ENCODE measurements at places on chromosomes 7 and 10.
A peak's percentile ranks its signal among the peaks of the same experiment; 100 is the strongest.

DNA sequence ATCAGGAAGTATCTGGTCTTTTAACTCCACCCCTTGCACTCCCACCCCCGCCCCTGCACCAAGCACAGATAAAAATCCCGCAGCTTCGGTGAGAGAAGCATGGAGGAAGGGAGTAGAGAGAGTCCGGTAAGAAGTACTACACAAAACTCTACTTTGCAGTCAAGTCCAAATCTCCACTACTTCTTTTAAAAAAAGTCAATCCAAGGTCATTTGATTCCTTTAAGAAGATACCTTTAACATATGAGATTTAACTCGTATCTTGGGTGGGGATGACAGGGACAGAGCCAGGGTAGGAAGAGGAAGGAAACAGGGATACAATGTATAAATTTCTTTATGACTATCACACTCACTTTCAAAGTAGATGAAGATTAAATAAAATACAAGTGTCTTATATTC, 132.1 kb downstream of the NRBF2 start:
- H3K27ac ChIP-seq: peak overlapping the region; percentile 95
- DNase-seq: no peak
- H3K27me3 ChIP-seq: no peaks in the 10 kb centered on the region
- H3K4me3 ChIP-seq: peak overlapping the region; percentile 90
- H3K4me1 ChIP-seq: peaks cover 26% of the 10 kb centered on the region
- peaks cover 11% of the 10 kb centered on the region for H3K36me3 ChIP-seq

DNA sequence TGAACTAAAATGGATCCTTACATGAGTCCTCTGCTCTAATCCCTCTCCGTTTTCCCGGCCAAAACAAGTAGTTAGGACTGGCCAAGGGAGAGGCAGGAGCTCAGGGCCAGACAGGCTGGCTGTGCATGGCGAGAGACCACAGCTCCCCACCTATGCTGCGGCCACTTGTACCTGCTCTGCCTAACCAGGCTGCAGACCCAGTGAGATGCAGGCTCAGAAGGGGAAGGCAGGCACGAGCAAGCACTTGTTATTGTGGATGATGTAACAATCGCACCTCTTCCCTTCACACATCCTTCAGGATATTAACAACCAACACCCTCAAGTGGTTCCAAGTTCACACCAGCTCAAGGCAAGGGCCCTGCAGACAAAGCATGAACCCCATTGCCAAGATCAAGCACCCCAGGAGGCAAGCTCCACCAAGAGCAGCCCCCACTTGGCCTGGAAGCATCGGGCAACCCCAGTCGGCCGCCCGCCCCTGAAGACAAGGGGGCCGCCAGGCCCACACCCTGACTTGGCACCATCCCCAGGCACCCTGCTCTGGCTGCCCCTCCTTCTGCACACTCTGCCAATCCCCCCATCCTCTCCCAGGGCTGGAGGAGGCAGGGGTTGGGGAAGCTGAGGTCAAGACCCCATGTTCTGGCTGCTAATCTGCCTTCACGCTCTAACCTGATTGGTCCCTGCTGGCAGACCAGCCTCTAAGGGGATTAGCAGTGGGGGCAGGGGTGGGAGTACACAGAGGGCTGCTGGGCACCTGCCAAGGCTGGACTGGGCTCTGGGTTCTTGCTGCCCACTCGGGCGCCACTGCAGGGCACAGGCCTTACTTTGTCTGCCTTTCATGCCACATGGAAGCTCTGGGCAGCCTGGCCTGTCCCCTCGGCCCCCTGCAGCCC, 111.3 kb downstream of the SLIT1 start:
- no peak overlapping the region for H3K27ac ChIP-seq
- no peak for DNase-seq
- no peaks in the 10 kb centered on the region for H3K36me3 ChIP-seq
- H3K4me1 ChIP-seq: peaks cover 2% of the 10 kb centered on the region
- H3K4me3 ChIP-seq: no peak overlapping the region

DNA sequence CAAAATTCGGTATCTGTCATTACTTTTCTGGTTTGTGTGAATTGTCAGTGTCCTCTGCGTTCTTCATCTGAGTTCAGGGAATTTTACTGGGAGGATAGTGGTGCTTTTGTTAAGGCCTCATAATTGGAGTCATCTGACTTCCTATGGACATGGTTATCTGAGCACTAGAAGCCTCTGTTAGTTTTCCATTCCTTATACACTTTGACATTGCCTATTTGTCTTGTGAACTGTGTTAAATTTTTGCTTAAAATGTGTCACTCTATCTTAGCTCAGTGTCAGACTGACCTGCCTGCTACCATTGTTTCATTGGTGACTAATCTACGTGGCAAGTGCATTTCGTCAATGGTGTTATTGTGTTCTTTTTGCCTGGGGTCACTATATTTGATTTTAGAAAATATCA, 253.3 kb downstream of the SEMA3A start:
- H3K4me1 ChIP-seq: no peaks in the 10 kb centered on the region
- no peaks in the 10 kb centered on the region for H3K36me3 ChIP-seq
- H3K4me3 ChIP-seq: no peak overlapping the region
- H3K27me3 ChIP-seq: no peaks in the 10 kb centered on the region
- no peak for DNase-seq

DNA sequence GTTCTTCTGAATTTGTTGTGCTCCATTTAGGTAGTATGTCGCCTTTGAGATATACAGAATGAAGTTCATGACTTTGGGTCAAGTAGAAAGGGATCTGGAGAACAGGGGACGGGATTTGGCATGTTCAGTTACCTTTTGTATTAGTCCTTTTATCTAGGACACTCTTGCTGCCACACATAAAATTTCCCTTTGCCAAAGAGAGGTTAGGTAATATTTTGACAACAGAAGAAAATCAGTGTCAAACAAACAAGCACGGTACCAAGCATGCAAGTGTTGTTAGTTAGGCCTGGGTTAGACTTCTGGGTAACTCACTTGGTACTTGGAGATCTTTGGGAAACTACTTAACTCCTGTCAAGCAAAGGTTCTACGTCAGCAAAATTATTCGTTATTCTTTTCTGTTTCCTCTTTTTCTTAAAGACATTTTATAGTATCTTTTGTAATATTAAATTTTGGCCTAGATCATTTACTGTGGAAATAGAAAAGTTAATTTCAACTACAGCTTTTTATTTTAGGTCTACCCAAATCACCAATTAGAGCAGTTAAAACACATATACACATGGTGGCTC, 116.7 kb downstream of the PLXDC2 start:
- no peak overlapping the region for H3K27ac ChIP-seq
- H3K27me3 ChIP-seq: no peaks in the 10 kb centered on the region
- no peak overlapping the region for H3K4me3 ChIP-seq
- peaks cover 1% of the 10 kb centered on the region for H3K36me3 ChIP-seq

GRCh38 chr7:49692516-49692915, 80.9 kb upstream of the VWC2 start:
- H3K4me1 ChIP-seq: no peaks in the 10 kb centered on the region
- H3K36me3 ChIP-seq: no peaks in the 10 kb centered on the region
- H3K4me3 ChIP-seq: no peak overlapping the region
- H3K27me3 ChIP-seq: no peaks in the 10 kb centered on the region
- no peak for DNase-seq
- no peak overlapping the region for H3K27ac ChIP-seq

DNA sequence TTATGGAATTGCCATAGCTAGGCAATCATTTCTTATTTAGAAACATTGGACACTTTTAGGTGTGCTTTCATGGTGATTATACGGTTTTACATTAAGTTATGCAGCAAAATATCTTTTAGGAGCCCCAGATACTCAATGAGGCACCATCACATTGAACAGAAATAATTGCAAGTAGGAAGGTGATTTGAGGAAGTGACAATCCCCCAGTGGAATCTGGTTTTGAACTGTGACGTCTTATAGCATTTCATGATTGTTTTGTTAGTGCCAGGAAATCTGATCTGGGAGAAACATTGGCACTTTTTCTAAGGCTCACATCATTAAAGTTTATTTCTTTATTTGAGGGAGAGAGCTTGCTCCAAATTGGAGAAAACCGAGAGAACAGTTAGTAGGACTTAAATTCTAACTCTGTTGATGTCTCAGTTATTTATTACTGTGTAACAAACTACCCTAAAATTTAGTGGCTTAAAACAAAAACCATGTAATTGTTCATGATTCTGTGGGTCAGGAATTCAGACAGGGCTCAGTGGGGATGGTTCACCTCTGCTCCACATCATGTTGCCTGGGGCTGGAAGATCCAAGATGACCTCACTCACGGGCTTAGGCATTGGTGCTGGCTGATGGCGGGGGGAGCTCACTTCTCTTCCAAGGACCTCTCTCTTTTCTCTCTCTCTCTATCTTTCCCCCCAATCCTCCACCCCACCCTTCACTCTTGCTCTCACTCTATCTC, 78.2 kb upstream of the STEAP1B start:
- H3K27ac ChIP-seq: peak overlapping the region; percentile 27
- H3K27me3 ChIP-seq: no peaks in the 10 kb centered on the region
- H3K4me3 ChIP-seq: peak overlapping the region; percentile 56

- no peaks in the 10 kb centered on the region for H3K4me1 ChIP-seq
- no peak overlapping the region for H3K4me3 ChIP-seq
- no peaks in the 10 kb centered on the region for H3K36me3 ChIP-seq
- H3K27ac ChIP-seq: no peak overlapping the region
- DNase-seq: no peak
Observed at GRCh38 chr7:157751406-157751805, 414.6 kb downstream of the DNAJB6 start.

- peaks cover 36% of the 10 kb centered on the region for H3K4me1 ChIP-seq
- H3K27me3 ChIP-seq: peaks cover 55% of the 10 kb centered on the region
- no peak overlapping the region for H3K27ac ChIP-seq
- H3K36me3 ChIP-seq: no peaks in the 10 kb centered on the region
- no peak overlapping the region for H3K4me3 ChIP-seq
Observed at GRCh38 chr7:128827971-128828711, 2.1 kb upstream of the FLNC start.

DNA sequence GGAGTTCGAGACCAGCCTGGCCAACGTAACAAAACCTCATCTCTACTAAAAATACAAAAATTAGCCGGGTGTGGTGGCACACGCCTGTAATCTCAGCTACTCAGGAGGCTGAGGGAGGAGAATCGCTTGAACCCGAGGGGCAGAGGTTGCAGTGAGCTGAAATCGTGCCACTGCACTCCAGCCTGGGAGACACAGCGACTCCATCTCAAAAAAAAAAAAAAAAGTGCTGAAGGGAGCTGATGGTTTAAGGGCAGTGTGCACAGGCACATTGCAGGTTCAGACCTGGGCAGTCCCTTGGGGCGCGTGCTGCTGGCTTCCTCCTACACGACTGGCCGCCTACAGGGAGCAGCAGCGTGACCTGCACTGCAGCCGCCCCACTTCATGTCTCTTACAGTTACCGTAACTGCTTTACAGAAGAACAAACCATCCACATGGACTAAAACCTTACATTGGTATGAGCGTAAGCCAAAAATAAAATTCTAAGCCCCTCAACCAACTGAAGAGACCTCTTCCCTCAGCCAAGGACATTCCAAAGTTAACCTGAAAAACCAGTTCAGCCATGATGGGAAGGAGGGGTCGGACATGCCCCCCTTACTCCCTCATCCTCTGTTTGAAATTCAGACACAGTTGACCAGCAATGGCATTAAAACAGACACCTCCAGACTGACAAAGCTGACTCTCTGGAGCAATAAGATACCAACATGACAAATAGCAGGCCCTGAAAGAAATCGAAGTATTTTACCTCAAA, 262.2 kb downstream of the ZMYND11 start:
- H3K27ac ChIP-seq: no peak overlapping the region
- DNase-seq: no peak
- no peaks in the 10 kb centered on the region for H3K27me3 ChIP-seq
- H3K4me1 ChIP-seq: peaks cover 2% of the 10 kb centered on the region

DNA sequence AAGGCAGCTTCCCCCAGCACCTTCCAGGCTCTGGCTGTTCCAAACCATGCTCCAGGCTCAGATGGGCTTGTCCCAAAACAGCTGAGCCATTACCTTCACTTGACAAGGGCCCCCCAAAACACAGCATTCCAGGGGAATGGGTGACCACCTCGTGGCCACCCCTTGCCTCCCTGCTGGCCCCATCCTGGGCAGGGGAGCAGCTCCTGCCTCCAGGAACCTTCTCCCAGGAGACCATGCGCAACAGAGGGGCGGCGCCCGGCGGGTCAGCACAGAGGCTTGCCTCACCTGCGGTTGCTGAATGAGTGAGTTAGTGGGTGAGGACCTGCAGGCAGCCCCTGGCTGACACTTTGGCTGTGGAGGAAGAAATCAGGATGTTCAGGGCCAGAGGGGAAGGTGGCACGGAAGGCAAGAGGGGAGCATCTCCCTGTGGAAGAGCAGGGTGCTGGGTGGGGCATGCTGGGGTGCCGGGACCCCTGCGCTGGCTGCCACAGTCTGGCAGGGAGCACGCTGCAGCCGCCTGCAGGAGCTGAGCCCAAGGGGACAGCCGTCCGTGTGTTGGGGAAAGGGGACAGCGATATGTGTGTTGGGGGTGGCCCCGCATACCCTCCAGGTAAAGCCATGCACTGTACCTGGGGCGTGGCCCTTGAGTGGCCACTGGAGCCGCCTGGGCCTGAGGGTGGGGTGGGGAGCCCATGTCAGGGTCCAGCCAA, 54.7 kb downstream of the PWWP2B start:
- DNase-seq: no peak
- no peaks in the 10 kb centered on the region for H3K36me3 ChIP-seq
- H3K4me1 ChIP-seq: peaks cover 46% of the 10 kb centered on the region
- no peak overlapping the region for H3K4me3 ChIP-seq
- peak overlapping the region; percentile 66 for H3K27ac ChIP-seq
- H3K27me3 ChIP-seq: peaks cover 5% of the 10 kb centered on the region

- H3K4me1 ChIP-seq: no peaks in the 10 kb centered on the region
- H3K4me3 ChIP-seq: no peak overlapping the region
- no peaks in the 10 kb centered on the region for H3K36me3 ChIP-seq
- no peaks in the 10 kb centered on the region for H3K27me3 ChIP-seq
- H3K27ac ChIP-seq: no peak overlapping the region
- DNase-seq: no peak
Observed at GRCh38 chr10:37495415-37495814, 362.0 kb downstream of the ZNF248 start.

DNA sequence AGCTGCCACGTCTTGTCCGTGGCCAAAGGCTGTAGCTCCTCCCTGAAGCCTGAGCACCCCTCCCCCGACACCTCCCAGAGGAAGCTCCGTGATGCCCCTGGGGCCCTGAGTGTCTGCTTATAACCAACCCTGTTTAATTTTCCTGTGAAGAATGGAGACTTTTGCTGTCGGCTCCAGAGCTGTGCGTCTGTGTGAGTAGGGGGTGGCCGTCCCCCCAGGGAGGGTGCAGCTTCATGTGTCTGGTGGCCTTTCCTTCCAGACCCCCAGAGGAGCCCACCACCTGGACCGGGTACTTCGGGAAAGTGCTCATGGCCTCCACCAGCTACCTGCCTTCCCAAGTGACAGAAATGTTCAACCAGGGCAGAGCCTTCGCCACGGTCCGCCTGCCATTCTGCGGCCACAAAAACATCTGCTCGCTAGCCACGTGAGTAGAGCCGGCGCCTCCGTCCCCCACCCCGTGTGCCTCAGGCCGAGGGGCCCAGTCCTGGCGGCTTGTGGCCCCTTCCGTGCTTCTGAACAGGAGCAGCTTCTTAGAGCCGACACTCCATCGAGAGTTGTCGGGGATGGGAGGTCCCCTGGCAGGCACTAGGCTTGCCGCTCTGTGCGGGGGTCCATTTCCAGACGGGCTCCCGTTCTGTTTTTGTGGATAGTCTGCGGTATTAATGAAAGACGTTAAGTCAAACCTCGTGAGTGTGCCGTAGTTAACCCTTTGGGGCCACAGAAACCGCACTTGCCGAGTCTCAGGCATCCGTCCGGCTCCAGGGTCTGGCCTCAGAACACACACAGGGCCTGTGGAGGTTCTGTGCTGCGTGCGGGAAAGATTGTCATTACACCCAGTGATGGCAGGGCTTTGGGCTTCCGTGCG, 37.1 kb downstream of the WIPI2 start:
- DNase-seq: no peak
- no peak overlapping the region for H3K4me3 ChIP-seq
- peaks cover 50% of the 10 kb centered on the region for H3K4me1 ChIP-seq
- no peaks in the 10 kb centered on the region for H3K27me3 ChIP-seq

- no peak overlapping the region for H3K27ac ChIP-seq
- no peak for DNase-seq
- H3K27me3 ChIP-seq: peaks cover 63% of the 10 kb centered on the region
- no peak overlapping the region for H3K4me3 ChIP-seq
- H3K36me3 ChIP-seq: peaks cover 4% of the 10 kb centered on the region
Observed at GRCh38 chr10:125266541-125266940, 106.2 kb upstream of the CTBP2 start.
